RPMI8226 (cell line): ENCODE measurements at places on chromosomes 5 and 9.

GRCh38 chr5:112367400-112367799, 51.7 kb downstream of the EPB41L4A start:
- DNase-seq: no peak

GRCh38 chr9:87405677-87406542, 91.8 kb upstream of the DAPK1 start:
- no peak for DNase-seq

DNA sequence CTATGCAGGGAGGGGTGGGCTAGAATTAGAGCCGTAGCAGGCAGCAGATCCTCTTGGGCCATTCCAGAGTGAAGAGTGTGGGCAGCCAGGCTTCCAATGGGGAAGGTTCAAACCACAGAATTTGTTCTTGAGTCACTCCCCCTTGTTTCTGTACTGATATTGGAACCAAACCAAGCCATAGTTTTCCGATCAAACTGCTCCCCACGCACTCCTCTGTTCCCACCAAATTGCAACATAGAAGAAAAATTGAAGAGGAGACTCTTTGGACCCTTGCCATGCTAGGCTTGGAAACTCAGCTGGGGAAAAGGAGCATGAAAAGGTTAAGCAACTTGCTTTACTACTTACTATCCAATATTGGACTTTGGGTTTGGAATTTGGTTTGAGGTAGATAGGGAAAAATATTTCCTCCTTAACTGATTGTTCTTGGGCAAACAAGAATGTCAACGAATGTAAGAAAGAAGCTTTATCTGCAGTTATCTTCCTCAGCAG, 165.8 kb upstream of the NR3C1 start:
- DNase-seq: no peak

- no peak for DNase-seq
Observed at GRCh38 chr5:149007174-149007573, 55.7 kb downstream of the SH3TC2 start.
